Stimulated activated CD8-positive, alpha-beta memory T cell treated with anti-CD3 and anti-CD28 coated beads, Interleukin-12 subunit alpha, Interleukin-12 subunit beta, amount 100 ng/mL, for 4 hours (primary cell): ENCODE measurements at places on chromosomes 11 and 22.

- no peak for DNase-seq
These were observed 3.8 kb upstream of the FLI1 start for GRCh38 chr11:128689948-128690664.

GRCh38 chr11:128772814-128773213 lies 78.9 kb downstream of the FLI1 start:
- DNase-seq: peak; percentile 31

DNA sequence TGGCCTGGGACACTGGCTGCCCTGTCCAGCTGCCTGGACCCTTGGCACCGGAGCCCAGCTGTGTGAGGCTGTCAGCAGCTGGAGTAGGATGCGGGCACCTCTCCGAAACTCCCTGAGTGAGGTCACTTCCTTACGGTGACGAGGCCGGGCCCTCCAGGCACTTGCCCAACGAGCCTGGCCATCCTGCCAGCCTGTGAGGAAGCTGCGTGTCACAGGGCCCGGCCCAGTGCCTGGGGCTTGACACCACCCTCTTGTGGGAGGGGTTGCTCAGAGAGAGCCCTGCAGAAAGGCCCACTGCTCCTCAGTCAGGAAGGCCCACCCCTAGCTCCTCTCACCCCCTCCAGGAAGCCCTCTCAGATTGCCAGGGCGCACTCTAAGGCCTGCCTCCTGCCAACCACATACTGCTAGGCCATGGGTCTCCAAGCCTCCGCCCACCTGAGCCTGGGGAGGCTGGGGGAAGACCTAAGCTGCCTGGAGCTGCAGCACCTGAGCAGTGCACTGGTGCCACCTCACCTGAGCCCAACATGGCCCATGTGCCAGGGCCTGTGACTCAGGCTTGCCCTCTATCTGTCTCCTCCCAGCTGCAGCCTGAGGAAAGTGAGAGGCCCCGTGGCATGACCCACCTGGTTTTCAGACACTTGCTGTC lies 4.3 kb upstream of the PHLDA2 start:
- no peak for DNase-seq

DNA sequence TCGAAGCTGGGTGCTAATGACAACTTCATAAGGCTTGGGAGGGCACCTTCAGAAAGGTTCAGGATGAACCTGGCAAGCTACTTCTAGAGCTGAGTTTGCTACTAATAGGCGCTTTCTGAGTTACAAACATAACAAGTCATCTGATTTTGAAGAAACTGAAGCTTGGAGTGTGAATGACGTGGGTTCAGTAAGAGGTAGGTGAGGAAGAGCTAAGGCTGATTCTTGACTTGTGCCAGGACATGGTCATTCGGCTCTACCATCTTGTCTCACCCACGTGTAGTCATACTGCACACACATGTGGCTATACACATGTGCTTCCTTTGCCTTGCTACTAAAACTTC lies 56.4 kb downstream of the SWAP70 start:
- DNase-seq: no peak

GRCh38 chr11:132519241-132519815 lies 1013.0 kb downstream of the OPCML start:
- DNase-seq: no peak

DNA sequence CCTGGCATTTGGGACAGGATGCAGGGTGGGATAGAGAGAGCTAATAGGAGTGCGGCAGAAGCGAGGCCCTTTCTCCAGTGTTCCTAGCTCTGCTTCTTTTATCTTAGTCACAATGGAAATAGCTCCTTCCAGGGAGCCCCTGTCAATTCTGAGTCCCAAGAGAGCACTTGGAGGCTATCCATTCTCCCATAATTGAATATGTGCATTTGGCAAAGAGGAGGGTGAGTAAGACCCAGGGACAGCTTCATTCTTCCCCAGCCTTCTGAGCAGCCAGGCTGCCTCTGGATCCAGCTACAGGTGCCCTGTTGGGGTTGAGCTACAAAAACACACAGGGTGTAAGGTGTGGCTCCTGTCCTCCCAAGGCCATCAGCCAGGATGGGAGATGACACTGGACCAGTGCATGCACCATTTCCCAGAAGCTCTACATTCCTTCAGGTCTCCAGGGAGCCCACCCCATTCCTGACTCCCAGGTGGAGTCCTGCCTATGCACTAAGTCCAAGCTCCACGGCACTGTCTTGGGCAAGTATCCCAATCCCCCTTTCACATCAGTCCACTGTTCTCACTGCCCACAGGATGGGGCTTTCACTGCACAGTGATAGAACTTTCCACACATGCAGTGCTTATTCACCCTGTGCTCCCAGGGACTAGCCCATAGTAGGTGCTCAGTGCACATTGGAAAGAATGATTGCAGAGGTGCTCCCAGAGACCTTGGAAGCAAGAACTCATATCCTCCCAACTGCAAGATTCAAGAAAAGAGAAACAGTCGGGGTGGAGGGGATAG lies 6.2 kb downstream of the MS4A10 start:
- DNase-seq: no peak

- peak; percentile 60 for DNase-seq
These were observed 101.2 kb downstream of the BCR start for GRCh38 chr22:23281406-23282088.

DNA sequence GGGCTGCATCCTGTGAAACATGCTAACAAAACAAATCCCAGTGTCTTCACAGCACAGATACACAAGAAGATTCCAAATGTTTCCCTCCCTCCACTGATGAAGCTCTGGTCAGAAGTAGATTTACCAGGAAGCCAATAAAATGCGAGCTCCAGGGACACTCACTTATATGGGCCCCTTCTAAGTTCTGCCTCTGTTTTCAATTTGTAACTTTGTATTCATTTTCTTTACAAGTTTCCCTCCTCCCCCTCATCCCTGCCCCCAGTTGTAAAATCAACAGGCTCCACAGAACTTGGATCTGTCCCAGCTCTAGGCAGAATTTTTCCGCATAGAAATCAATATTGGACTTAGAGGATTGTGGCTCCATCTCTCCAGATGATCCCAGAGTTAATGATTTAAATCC lies 48.1 kb upstream of the ME3 start:
- DNase-seq: no peak

DNA sequence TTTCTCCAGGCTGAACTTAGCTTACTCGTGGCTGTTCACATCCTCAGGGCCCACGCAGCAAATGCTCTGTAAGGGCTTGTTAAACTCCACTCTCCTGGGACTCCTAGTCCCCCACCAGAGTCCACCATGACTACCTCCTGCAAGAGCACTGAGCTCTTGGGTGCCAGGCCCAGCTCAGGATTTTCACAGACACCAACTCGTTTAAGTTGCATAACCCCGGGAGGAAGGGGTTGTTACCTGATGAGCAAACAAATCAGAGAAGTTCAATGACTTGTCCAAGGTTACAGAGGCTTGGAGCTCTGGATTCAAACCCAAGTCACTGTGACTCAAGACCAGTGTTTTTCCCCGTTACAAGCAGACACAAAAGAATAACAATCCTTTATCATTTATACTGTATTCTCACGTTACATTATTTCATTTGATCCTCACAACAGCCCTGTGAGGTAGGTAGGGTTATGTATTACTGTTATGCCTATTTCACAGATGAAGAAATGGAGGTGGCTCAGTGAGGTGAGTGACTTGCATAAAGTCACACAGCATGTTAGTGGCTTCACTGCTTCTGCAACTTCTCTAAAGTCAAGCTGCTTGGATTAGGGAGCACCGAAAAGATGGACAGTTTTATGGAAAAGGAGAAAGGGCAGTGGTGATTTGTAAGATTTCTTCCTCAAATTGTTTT lies 17.4 kb downstream of the KCTD21 start:
- DNase-seq: no peak

DNA sequence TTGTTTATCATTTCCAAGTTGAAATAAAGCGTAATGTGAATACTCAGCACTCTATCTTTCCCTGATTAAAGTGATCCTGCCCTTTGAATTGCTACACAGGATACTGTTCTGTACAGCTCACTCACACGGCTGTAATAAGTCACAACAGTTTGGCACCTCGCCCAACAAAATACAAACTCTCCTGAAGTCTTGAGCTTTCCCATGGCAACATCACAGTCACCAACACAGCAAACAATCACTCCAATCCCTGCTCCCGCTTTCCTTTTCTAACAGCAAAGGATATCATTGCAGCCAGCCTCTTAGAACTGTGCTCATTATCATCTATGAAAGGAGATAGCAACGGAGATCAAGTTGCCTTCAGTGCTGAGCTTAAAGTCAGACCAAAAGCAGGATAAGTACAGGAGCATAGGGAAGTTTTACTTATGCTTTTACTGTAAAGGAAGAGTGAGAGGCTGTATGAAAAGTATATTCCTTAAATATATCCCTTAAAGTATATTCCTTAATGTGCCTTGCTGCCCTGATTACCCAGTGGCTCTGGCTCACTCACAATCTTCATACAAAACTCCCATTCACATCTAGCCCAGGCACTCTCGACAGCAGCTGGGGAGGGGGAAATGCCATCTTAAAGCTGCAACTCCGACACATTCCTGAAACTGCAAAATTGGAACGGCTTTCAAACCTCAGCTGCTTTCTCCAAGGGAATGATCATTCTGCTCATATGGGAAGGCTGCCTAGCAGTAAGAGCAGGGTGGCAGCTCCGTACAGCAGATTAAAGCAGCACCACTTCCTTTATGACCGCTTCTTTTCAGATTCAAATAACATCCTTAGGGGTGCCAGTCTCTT lies 35.8 kb downstream of the MAML2 start:
- no peak for DNase-seq

- no peak for DNase-seq
These were observed 9.0 kb downstream of the TRIM44 start for GRCh38 chr11:35671396-35672127.

GRCh38 chr11:86673872-86674750 lies 1.7 kb upstream of the ME3 start:
- no peak for DNase-seq

DNA sequence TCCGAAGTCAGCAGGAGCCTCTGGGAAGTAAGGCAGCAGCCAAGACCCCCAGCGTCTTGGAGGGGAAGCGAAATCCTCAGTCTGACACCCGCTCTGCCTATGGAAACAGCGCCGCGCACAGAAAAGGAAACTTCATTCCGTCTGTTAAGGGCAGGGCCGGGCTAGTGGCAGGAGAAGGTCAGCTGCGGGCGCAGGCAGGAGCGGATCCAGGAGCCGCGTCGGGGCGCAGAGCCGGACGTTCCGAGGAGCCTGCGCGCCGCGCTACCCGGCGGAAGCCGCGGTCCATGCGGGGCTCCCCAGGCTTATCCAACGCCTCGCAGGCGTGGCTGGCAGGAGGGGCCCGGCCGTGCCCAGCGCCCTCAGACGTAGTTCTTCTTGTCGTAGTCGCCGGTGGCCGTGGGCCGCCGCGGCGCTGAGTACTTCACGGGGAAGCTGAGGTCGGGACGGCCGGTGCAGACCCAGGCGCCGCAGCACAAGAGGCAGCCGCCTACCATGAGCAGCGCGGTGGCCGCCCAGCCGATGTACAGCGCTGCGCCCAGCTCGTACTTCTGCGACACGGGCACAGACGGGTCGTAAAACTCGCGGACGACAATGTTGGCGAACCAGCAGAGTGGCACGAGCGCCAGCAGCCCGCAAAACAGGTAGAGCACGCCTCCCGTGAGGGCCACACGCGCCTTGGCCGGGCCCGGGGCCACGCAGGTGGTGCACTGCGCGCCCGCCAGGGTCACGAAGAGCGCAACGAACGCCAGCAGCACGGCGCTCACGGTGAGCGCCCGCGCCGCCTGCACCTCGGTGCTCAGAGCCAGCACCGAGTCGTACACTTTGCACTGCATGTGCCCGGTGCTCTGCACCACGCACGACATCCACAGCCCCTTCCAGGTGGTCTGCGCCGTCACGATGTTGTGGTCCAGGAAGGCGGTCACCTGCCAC lies 705 bp downstream of the CLDN5 start:
- no peak for DNase-seq

DNA sequence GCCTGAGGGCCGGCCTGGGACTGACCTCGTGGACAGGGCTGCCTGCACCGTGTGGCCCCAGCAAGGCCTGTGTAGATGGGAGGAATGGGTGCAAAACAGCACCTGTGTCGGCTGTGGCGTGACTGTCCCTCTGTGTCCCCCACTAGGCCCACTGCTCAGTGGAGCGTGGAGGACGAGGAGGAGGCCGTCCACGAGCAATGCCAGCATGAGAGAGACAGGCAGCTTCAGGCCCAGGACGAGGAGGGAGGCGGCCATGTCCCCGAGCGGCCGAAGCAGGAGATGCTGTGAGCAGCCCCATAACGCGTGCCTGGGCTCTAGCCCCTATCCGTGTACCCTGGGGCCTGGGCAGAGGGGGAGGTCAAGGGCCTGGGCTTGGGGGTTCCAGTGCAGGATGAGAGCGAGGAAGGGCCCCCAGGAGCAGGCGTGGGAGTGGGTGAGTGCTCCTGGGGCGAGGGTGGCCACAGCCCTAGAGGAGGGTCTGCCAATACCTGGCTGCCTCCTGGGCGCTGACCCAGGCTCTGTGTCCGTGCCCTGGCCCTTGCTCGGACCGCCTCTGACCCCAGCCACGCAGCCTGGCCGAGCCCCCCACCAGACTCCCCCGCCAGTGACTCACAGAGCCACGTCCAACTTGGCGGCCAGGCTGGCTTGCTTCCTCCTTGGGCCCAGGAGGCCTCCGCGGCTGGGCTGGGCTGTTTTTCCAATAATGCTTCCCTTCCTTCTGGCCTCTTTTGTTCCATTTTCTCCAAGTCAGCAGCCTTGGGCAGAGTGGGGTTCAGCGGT lies 11.6 kb downstream of the PRR33 start:
- DNase-seq: no peak

- DNase-seq: no peak
These were observed 545.9 kb downstream of the MIAT start for GRCh38 chr22:27203276-27203660.

DNA sequence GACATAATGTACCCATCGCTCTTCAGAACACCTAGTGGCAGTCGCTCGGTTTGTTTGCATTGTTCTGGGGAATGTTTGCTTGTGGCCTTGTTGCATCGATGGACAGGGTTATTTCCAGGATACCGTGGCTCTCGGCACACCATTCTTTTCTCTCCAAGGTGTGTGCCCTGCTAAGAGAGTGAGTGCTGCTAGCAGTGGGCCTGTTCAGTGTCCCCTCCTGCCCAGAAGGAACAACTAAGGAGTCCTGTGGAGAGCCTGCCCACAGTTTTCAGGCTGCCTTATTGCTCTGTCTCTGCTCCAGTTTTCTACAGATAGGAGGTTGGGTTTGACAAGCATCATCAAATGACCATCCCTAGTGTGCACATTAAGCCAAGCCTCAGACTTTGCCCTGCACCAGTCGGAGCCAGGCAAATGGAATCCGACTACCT lies 1.4 kb downstream of the CRY2 start:
- DNase-seq: no peak

- no peak for DNase-seq
These were observed 545.9 kb upstream of the ARHGAP42 start for GRCh38 chr11:100141201-100141600.

GRCh38 chr11:1889224-1889930 lies 2.3 kb downstream of the PRR33 start:
- DNase-seq: peak; percentile 64

GRCh38 chr11:122681735-122682134 lies 26.2 kb downstream of the UBASH3B start:
- DNase-seq: no peak

GRCh38 chr11:295351-296170 lies 3.8 kb downstream of the IFITM5 start:
- no peak for DNase-seq

DNA sequence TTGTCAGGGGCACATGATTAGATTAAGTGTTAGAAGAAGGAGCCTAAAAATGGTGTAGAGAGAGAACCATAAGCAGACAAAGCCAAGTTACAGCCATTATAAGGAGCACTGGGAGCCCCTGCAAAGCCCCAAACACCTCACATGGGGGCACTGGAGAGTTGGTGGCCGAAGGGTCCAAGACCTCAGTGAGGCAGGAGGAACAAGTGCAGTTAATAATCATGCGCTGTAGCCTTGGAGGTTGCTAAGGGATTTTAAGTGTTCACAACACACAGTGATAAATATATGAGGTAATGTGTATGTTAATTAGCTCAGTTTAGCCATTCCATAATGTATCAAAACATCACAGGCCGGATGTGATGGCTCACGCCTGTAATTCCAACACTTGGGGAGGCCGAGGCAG lies 54.4 kb upstream of the JAM3 start:
- no peak for DNase-seq
